ENCODE measurements at places on chromosomes 13 and 19.

- DNase-seq, result peak; percentile 50
These were observed 964 bp downstream of the KHSRP start for GRCh38 chr19:6423499-6424194.

GRCh38 chr13:112447761-112448603 lies 71.8 kb downstream of the SPACA7 start:
- peak; percentile 75 for DNase-seq

DNA sequence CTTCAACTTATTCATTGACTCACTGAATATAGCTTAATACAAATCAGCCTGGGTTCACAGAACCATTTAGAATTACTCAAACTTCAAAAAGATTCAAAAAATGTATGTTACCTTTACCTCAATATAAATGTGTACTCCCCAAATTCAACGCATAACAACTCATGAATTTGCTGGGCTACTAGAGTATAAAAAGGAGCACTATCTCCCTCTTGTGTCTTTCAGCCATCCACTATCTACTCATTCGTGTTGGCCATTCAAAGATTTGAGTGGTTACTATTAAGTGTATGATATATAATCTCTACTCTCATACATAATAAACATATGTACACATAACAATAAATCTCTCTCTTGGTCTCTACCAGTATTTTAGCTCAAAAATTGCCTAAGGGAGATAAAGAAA lies 20.3 kb downstream of the INTS6 start:
- no peak for DNase-seq

- DNase-seq, result no peak
These were observed 9.2 kb upstream of the UBAC2 start for GRCh38 chr13:99191336-99191899.

- DNase-seq, result no peak
These were observed 14.8 kb upstream of the ZNF43 start for GRCh38 chr19:21850656-21851255.

GRCh38 chr13:31072041-31072440 lies 89.7 kb downstream of the HSPH1 start:
- no peak for DNase-seq

- DNase-seq, result no peak
These were observed 188.0 kb downstream of the RGCC start for GRCh38 chr13:41645331-41645730.

GRCh38 chr13:40337651-40338050 lies 328.8 kb downstream of the FOXO1 start:
- no peak for DNase-seq

DNA sequence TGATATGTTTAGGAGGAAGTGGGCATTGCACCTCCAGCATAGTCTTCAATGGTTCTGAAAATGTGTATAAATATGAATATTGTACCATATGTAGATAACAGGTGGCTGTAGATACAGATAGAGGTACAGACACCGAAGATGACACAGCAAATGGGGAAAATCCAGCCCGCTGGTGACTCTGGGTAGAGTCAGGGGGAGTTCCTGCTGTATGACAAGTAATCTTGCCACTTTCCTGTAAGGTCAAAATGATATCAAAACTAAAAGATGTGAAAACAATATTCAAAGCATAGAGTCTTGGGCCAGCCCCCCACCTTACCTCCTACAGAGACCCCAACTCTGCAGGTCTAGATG lies 17.8 kb downstream of the C2CD4C start:
- no peak for DNase-seq

- DNase-seq, result peak; percentile 92
These were observed at the start of gene PVR for GRCh38 chr19:44643605-44644401. TSS of gene PVR (plus strand) at chr19:44643910. CDS start at chr19:44644097, 187 bp downstream.

Data from NCI-H69 (cell line).